ENCODE measurements at places on chromosomes 1 and 21.

DNA sequence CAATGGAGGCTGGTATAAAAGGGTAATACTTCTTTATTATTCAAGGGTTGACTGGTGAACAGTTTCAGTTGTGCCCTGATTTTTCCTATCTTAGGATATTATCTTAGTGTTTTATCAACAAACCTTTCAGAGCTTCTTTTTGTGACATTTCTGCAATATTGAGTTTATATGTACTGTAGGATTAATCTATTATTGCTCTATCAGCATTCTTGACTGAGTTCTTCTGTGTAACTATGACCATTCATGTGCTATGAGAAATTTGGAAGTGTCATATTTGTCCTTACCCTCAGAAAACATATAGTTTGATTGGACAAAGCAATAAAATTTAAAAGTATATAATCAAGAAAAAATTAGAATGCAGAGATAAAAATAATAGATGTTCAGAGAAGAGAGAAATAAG is 25.5 kb upstream of the MRPS6 start:
- no peak for DNase-seq

GRCh38 chr1:158043232-158043631 is 49.8 kb downstream of the KIRREL1 start:
- DNase-seq, result no peak

- no peak for DNase-seq
Observed at GRCh38 chr1:111618081-111618480, 1.5 kb upstream of the RAP1A start.

GRCh38 chr1:6059866-6060265 is 14.2 kb downstream of the KCNAB2 start:
- DNase-seq, result no peak

DNA sequence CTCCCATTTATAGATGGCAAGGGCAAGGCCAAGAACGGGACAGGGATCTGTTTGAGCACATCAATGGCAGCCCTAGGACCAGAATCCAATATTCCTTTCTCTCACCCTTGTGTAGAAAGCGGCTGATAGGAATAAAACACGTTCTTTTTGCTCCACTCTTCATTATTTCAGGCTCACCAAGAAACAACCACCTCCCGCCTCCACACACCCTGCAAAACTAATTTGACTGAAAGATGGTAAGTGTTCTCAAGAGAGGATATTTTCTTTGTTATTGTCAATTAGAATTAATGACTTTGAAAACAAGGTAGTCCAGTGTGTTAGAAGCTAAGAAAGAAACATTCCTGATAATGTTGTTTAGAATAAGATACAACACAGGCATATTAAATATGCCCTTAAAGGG is 11.9 kb upstream of the KNCN start:
- DNase-seq, result no peak

DNA sequence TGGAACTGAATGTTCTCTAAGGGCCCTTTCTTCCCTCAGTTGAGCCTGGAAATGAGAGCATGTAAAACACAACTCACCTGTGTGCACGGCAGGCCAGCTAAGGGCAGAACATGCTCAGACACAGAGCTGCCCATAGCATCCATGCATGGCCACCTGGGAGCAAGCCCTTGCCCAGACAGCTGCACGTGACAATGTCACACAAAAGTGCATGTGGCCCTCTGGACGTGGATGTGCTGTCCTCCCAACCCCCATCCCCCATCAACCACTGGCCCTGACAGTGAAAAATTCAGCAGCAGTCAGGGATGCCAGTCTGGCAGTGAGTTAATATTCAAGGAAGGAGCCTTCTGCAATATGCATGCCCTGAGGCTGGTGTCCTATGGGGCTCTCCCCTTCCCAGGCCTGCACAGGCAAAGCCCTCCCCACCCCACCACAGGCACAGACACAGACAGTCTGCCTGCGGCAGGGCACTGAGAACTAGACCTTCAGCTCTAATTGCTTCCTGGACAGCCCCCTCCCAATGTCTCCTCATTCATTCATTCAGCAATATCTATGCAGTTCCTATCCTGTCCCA is 14.6 kb upstream of the COL16A1 start:
- no peak for DNase-seq

DNA sequence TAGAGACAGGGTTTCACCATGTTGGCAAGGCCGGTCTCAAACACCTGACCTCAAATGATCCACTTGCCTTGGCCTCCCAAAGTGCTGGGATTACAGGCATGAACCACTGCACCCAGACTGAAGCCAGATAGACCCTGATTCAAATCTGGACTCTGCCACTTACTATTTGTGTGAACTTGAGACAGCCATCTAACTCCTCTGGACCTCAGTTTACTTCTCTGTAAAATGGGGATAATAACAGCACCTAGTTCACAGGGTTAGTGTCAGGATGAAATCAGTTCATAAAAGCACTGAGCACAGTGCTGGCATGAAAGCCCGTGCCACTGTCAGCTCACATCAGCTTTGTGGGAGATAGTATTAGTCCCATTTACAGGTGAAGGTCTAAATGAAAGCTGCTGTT is 28.5 kb downstream of the RAB3B start:
- DNase-seq, result no peak

- no peak for DNase-seq
Observed at GRCh38 chr1:28507247-28507645, 1.4 kb downstream of the RCC1 start.
